RPMI7951 (cell line): ENCODE measurements at places on chromosomes 1 and 21.
A peak's percentile ranks its signal among the peaks of the same experiment; 100 is the strongest.

DNA sequence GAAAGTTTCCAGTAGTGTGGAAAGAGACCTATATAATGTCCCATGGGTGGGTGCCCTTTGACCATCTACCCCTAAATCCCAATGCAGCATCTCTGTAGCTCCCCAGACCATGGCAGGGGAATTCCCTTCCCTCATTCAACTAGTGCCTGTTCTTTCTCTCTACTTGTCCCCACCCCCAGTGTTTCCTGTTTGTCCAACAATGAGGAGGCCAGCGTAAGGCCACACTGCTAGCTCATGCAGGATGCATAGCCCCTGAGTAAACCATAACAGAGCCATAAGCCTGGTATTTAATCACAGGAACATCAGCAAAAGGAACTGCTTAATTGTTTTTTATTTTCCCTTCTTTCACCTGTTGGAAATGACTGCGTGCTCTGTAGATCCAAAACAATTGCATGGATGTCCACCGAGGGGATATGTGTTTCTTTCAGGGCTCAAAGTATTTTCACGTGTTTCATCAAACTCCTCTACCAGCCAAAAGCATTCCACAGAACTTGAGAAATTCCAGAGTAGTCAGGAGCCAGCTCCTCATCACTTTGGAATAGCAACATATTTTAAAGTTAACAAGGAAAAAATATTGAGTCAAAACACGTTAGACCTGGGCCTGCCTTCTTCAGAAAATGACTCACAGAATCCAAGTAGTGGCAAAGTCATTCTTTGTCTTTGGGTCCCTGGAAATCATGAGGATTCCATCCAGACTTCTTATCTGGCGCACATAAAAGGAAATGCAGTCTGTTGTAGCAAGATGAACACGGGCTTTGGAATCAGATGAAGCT, 162.5 kb upstream of the SGIP1 start:
- peak; percentile 13 for DNase-seq

GRCh38 chr1:183676586-183677189, 23.6 kb upstream of the APOBEC4 start:
- peak; percentile 59 for DNase-seq

DNA sequence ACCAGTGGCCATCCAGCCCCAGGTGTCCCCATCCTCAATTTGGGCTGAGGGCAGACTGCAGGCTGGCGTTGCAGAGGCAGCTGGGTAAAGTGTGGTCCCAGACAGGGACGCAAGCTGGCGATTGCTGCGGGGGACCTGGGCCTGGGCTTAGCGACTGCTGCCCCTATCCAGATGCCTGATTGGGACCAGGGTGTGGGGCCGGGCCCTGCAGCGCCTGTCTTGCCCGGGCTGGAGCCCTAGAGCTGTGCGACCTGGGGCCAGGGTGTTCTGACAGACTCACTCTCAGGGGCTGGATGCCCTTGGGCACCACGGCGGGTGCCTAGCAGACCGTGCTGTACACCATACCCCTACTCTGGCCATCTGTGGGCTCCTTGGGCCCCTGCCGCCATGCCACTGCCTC, 16.2 kb upstream of the FAAP20 start:
- no peak for DNase-seq

DNA sequence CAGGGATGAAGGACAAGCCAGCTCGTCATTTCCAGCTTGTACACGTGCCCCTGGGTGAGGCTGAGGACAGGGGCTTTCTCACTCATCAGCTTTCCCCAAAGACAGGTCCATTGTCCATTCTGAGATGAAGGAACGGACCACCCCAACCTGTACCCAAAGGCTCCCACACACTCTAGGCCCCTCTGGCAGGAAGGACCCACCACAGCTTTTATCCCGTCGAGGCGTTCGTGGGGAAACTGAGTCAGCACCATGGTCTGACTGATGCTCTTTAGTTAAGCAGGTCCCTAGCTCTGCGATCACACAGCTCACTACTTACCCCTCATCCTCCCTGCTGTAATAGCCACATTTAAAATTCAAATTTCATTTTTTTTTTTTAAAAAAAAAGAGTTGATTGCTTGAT, 117.3 kb downstream of the AJAP1 start:
- DNase-seq: no peak

GRCh38 chr21:37974081-37974480, 57.8 kb upstream of the KCNJ6 start:
- DNase-seq: peak; percentile 11

DNA sequence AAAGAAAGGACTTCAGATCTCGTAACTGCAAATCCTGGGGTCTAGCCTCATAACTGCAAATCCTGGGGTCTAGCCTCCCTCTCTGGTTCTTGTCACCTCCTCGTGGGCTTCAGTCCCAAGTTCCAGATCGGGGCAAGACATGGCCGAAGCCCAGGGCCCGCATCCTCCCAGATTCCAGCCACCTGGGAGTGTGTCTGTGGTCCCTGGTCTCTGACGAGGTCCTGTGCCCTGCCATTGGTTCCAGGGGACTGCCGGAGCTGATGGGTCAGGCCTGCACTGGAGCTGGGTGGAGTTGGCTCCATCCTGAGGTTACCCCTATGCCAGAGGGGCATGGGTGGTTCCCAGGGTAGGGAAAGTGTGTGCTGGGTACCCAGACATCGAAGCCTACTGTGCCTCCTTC, 17.7 kb upstream of the C1orf174 start:
- DNase-seq: no peak

DNA sequence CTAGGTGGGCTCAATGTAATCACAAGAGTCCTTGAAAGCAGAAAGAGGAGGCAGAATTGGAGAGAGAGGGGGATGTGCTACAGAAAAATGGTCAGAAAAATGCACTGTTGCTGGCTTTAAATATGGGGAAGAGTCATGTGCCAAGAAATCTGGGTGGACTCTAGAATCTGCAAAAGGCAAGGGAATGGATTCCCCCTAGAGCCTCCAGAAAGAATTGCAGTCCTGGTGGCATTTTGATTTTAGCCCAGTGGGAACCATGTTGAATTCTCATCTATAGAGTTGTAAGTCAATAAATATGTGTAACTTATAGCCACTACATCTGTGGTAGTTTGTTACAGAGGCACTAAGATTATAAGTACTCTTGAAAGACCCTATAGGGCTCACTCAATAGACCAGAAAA, 210.3 kb downstream of the ASTN1 start:
- no peak for DNase-seq

- no peak for DNase-seq
Measured at GRCh38 chr1:94726981-94727685, 93.0 kb upstream of the SLC44A3 start.

GRCh38 chr1:24178407-24178806, 8.7 kb downstream of the IFNLR1 start:
- DNase-seq: no peak

DNA sequence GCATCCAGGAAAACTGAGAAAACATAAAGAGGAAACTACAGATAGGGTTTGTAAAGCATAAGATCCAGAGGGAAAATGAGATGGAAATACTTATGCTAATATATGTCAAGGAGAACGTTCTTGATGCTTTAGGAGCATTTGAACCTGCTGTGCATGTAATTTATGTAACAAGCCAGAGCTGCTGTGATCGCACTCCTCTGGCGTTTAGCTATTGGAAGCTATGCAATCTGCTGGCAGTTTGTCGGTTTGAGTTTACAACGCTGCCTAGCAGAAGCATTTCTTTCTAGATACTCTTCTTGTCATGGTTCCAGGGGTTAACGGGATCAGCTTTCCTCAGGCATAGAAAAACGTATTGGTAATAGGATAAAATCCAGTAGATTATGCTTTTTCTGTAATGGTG, 182.7 kb downstream of the KCNH1 start:
- DNase-seq: no peak

DNA sequence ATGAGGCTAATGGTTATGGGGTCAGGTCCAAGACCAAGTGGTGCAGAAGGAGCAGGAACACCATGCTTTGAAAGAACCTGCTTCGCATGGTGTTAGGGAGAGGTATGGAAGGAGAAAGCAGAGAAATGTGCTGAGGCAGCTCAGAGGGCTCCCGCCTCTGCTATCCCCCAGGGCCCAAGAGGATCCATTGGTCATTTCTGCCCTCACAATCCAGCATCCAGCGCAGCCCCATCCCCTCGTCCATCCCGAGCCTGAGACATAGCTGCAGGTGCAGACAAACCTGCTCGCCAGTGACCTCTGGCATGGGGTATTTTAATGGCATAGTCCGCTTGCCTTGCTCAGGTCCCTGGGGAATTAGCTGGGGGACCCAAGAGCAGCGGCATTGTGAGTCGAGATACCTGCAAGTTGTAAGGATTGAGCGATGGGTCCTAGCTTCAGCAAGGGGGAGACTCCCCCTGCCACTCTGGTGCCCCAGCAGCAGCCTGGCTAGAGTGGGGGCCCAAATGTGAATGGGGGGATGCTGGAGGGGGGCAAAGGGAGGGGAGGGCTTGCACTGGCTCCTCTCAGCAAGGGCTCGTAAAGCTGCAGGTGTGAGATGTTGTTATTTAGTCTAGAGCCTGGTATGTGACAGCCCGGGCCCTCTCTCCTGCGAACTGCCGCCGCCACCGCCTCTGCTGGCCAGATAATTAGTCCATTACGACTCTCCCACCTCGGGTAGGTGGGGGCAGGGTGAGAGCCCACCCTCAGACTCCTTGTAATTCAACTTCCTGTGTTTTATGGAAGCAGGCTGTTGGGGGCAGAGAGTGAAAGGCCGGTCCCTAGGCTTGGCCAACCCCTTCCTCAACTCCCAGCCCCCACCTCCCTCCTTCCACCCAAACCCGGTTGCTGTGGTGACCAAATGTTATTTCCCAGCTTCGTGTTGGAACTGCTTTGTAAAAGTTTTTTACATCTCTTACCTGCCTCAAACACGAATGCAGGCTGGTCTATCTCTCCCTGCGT, 118.8 kb downstream of the RNF220 start:
- no peak for DNase-seq

GRCh38 chr21:42973309-42973990, 912 bp upstream of the PKNOX1 start:
- no peak for DNase-seq

GRCh38 chr21:28393279-28393678, 599.4 kb downstream of the LTN1 start:
- DNase-seq: no peak

DNA sequence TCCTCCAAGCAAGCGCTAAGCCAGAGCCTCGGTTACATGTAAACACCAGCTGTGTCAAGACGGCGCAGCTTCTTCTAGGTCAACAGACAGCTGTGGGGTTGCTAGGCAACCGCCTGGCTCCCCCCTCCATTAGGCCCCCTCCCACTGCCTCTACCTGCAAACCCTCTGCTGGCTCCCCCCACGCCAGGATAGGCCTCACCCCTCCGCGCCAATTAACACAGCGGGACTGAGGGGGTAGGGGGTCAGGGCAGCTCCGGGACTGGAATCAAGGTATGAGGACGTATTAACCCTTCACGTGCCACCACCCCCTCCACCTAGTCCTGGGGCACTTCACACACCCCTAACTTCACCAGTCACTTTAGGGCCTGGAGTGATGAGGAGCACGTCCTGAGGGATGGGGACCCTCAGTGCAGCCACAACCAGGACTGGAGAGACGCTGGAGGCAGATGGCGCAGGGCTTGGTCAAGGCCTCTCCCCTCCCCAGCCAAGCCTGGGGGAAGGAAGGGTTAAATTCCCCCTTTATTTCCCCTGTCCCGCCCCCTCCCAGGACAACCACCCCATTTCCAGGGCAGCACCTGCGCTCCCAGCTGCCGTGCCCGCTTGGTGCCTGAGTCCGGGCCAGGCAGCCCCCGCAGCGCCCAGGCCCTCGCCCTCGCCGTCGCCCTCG, 37.4 kb upstream of the WASF2 start:
- peak; percentile 38 for DNase-seq

DNA sequence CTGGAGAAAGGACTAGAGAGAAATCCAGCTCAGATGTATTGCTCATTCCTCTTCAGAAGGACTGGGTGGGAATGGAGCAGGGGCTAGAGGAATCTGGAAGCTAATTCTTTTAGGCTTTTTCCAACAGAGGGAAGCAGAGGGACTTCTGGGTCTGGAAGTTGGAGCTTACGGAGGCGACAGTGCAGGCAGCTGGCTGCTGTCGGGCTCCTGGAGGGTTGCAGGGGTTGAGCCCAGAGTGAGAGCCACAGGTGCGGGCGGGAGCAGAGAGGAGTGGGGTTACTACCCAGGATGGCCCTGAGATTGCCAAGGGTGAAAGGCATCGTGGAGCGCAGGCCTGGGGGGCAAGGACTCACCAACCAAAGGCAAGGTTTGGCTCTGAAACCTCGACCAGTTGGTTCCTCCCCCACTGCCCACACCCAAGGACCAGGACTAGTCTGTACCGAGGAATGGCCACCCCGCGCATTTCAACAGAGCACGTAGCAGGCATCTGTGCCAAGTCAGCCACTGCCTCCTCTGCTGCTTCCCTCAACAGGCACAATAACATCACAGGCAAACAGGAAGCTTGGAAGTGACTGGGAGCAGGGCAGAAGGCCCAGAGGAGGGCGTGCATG, 22.7 kb upstream of the EDN2 start:
- DNase-seq: no peak

DNA sequence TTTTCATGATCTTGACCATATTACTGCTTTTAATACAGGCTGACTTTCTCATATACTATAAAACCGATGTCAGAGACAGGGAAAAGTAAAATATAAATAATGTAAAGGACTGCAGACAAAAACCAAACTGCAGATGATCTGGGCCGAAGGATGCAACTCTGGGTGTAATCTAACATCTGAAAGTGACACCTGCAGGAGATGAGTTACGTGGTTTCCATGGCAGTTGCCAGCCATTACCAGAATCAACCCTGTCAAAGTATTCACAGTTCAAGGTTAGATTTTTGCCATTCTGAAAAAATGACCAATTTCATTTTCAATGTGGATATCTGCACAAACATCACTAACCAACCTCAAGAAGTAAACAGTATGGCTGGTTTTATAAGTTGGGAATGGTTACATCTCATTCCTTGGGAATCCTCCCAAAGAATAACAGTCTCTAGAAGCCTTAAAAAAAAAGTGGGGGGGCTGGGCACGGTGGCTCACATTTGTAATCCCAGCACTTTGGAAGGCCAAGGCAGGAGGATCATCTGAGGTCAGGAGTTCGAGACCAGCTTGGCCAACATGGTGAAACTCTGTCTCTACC, 27.7 kb downstream of the DNAJC11 start:
- no peak for DNase-seq

GRCh38 chr1:197912739-197913494, 4.3 kb upstream of the LHX9 start:
- DNase-seq: no peak

GRCh38 chr21:15293240-15293639, 228.4 kb upstream of the NRIP1 start:
- DNase-seq: peak; percentile 79

GRCh38 chr1:210597555-210598134, 268.9 kb downstream of the HHAT start:
- DNase-seq: peak; percentile 96

GRCh38 chr1:218380125-218380977, 35.2 kb downstream of the TGFB2 start:
- DNase-seq: peak; percentile 80
